Glutamatergic neuron (in vitro differentiated cells): ENCODE measurements at places on chromosomes 5 and 9.

DNA sequence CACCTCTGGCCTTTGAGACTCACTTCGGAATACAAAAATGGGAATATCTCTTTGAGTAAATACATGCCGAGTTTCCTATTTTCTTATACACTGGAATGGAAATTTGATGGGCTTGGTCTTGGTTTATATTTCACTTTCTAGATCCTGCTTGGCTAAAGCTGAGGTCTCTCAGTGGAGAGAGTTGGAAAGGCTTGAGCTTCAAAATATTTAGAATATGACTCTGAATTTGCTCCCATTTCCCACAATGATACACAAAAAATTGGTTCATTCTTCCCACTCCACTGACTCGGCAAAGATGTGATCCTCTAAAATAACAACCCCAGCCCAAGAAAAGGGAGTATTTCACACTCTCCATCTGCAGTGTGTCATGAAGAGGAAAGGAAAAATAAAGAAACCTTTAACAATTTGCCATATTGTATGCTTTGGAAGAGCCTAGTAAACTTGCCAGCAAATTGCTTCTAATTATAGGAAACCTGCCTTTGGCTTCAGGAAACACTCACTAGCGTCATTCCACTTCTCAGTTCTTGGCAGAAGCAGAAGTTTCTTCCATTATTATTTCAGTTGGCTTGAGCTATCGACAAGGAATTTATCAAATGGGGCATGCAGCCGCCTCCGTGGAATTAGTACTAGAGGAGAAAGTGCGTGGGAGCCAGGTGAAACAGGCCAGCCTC lies 302.9 kb downstream of the NSG2 start:
- DNase-seq = no peak

GRCh38 chr9:81759680-81760215 lies 70.4 kb upstream of the TLE1 start:
- DNase-seq = no peak

DNA sequence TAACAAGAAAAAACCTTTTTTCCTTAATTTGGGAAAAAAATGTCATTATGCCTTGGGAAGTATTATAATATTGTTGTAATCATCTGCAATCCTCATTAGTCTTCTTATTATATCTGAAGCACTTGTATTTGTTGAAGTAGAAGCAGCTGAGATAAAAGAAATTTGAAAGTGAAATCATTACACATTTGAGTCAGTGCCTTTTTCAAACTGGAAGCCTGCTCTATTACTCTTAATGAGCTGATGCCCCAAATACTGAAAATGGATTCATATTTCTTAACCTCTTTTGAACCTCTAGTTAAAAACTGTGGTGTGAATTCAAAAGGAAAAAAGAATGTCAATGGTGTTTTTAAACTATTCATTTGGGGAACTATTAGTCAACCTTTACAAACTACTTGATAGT lies 1027.7 kb downstream of the NR2F1-AS1 start:
- no peak for DNase-seq

DNA sequence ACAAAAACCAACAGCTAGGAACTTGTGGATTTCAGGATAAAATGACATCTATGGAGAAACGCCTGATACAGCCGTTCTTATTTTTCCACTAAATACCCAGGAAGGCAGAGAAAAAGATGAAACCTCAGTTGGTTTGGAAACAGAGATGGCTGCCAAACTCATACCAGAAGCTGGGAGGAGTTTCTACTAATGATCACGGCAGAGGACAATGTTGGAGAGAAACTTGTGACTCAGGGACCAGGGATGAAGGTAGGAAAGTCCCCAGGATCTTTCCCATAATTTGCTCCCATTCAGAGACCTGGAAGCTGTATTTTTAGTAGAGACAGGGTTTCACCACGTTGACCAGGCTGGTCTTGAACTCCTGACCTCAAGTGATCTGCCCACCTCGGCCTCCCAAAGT lies 187.1 kb upstream of the IER5L start:
- no peak for DNase-seq

GRCh38 chr5:151592855-151593408 lies 1.8 kb upstream of the FAT2 start:
- peak; percentile 34 for DNase-seq

GRCh38 chr5:133116601-133117000 lies 64.8 kb downstream of the HSPA4 start:
- no peak for DNase-seq
